ENCODE measurements at places on chromosomes 16 and 17.

DNA sequence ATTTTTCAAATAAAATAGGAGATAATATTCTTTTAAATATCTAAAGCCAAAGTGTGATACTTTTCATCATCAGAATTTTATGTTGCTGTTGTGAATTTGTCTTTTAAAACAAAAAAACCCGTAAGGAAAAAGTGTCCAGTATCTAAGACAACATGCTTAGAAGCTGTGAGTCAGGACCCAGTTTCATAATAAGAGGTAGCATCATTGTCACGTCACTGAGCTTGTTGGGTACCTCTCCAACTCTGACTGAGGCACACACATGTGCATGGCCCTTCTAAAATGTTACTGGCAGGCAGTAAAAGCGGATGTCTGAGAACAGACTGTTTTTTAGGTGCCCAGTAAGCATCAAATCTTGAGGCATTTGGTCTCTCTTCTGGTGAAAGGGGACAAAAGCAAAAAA lies 2.5 kb downstream of the CIAPIN1 start:
- no peak for DNase-seq

GRCh38 chr17:36533935-36534839 lies 481 bp downstream of the MYO19 start:
- DNase-seq: peak; percentile 72

DNA sequence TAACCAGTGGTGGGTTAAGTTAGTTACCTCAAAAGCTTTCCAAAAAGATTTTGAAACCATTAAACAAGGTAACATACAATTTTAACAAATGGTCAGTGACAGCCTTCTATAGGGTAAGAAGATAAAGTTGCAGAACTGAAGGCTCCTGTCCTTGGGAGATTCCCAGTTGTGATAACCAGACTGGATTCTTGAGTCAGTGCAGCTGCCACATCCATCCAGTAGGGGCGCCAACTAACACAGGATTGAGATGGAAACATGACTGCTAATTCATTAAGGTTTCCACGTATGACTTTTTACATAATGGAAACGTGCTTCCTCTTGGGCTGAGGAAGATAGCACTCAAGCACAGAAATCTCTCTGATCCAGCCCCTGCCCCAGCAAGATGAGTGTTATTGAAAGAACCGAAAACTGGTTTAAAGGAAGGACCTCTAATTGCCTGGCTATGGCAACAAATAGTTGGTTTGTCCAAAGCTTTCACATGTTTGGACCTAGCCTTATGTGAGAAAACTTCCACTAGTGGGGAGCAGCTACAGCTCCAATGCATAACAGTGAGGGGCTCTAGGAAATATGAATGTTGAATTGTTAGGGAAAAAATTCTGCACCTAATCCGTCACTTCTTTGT lies 269.8 kb upstream of the MYOCD start:
- DNase-seq: no peak

GRCh38 chr16:2154533-2155090 lies 970 bp upstream of the TRAF7 start:
- DNase-seq: no peak

All from NCI-H748 treated with DMSO at 0.1 percent for 48 hours (cell line).